ENCODE measurements at places on chromosomes 5 and 9. TPM values are rescaled to one million over a fixed set of nuclear protein-coding genes. Genes with fewer than 3 reads are reported as not detected.

The RGS7BP gene
- not detected for polyA plus RNA-seq

The RASA1 gene
- 9.8 TPM for polyA plus RNA-seq

The GKAP1 gene
- polyA plus RNA-seq: 2.9 TPM

The CBY3 gene
- polyA plus RNA-seq: not detected

The SPARC gene
- 10.0 TPM for polyA plus RNA-seq

The PLPP7 gene
- 0.86 TPM for polyA plus RNA-seq

The CSNK1G3 gene
- polyA plus RNA-seq: 16.5 TPM

The IDNK gene
- polyA plus RNA-seq: 0.46 TPM

The SNAPC4 gene
- polyA plus RNA-seq: 18.7 TPM

The CIZ1 gene
- polyA plus RNA-seq: 175 TPM

The SCGB3A1 gene
- not detected for polyA plus RNA-seq

The GMCL2 gene
- polyA plus RNA-seq: not detected

The SLC36A3 gene
- not detected for polyA plus RNA-seq

The ENTREP1 gene
- polyA plus RNA-seq: not detected

The FSTL4 gene
- polyA plus RNA-seq: 0.11 TPM

The SPEF2 gene
- 0.22 TPM for polyA plus RNA-seq

The PTGR1 gene
- polyA plus RNA-seq: not detected

The LEAP2 gene
- polyA plus RNA-seq: 2.3 TPM

GRCh38 chr5:51382521-51383130 is 622 bp upstream of the ISL1 start:
- DNase-seq: no peak

DNA sequence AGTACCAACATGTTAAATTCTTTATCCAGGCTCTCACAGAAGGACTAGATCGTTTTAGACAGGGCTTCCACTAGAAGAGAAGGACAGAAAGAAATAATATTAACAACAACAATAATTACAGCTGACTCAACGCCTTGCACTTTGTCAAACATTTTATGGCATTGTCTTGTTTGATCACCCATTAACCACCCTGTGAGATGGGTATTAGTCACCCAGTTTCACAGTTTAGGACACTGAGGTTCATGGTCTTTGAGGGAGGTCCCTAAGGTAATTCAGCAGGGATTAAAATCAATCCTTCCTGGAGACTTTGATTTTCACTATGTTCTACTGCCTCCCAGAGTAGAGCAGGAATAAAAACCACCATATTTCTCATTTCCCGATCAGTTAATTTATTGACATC is 51.4 kb upstream of the BNC2 start:
- DNase-seq: no peak

GRCh38 chr9:34607331-34607730 is 4.6 kb downstream of the RPP25L start:
- DNase-seq: peak; percentile 59

GRCh38 chr5:172002840-172003512 is 3.5 kb downstream of the FBXW11 start:
- DNase-seq: no peak

GRCh38 chr5:150082889-150083288 is 3.5 kb downstream of the CSF1R start:
- no peak for DNase-seq

DNA sequence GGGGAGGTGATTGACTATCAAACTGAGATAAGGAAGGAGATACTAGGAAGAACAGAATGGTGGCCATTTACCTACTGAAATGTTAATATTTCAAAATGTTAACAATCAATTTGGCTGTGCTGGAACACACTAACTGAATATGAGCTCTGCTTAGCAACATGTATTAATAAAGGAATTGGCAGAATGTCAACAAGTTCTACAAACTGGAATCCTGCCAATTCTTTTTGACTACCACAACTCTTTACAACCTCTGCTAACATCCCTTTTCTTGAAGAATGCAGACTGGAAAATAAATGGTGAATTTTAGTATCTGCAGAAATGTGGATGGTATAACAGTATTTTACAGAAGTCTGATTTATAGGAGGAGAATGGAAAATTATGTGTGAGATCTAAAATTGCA is 446.4 kb downstream of the ISL1 start:
- DNase-seq: no peak

- no peak for DNase-seq
These were observed 115.9 kb downstream of the GADD45G start for GRCh38 chr9:89720696-89721175.

GRCh38 chr5:176596689-176597416 is 13.1 kb downstream of the GPRIN1 start:
- no peak for DNase-seq

GRCh38 chr5:149073213-149073612 is 10.4 kb upstream of the SH3TC2 start:
- no peak for DNase-seq

- DNase-seq: no peak
These were observed 274.8 kb upstream of the PANK3 start for GRCh38 chr5:168853972-168854371.

DNA sequence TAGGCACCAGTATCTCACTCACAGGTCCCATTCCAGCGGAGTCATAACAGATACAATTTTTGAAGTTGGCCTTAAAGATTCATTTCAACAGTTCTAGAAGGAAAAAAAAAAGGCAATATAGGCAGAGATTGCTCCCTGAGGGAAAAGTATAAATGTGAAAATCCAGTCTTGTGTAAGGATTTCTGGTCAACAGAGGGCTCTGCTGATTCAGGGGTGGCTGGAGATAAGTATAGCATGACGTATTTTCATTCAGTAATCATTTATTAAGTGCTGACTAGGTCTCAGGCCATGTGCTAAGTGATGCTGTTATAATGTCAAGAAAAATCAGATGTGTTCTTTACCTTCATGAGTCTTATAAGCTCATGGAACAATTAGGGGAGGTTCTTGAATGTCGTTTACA is 377.3 kb upstream of the MEF2C start:
- DNase-seq: no peak

- no peak for DNase-seq
These were observed 56.9 kb upstream of the SHB start for GRCh38 chr9:38125889-38126288.

GRCh38 chr5:150500328-150500841 is 7.5 kb upstream of the NDST1 start:
- no peak for DNase-seq

- DNase-seq: no peak
These were observed 404.1 kb downstream of the DMRT2 start for GRCh38 chr9:1454211-1454610.

DNA sequence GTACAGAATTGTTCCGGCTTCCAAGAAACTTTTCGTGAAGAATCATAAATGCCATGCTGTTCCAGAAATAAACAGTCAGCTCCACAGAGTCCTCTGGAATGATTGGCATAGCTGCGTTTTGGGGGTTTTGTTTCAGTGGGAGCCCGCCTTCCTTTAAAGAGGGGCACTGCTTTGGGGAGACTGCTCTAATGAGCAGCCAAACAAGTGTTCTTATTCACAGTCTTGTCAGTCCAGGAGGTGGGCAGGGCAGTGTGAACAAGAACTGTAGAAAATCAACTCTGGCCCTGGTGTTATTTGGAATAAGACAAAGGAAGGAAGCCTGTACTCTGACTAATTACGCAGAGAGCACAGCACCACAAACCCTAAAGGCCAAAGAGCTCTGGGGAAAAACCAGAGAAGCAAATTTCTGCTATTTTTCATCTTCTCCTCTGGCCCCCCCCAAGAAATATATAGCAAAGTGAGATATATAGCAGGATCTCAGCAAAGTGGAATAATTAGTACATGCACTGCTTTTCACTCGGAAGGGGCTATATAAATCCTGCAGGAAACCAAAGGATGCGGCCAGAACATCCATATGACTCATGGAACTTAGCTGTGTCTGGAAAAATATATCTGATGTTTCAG is 92.9 kb downstream of the GLDC start:
- DNase-seq: no peak

GRCh38 chr5:612498-613424 is 621 bp downstream of the CEP72 start:
- DNase-seq: peak; percentile 64

DNA sequence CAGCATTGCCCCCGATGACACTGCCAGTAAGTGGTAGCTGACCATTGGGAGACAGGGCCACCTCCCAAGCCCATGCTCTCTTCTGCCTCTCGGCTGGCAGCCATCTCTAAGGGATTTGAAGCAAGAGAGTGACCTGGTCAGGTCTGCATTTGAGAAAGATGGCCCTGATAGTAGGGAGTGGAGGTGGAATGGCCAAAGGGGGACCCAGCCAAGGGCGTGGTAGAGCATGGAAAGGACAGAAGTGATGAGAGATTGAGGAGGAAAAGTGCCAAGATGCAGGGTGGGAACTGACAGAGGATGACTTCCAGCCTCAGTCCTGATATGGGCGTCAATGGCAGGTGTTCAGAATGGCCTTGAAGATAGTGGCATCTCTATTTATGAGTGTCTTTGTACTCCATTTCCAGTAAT is 9.0 kb downstream of the ABL1 start:
- peak; percentile 90 for DNase-seq

GRCh38 chr5:56734091-56734694 is 81.2 kb upstream of the MAP3K1 start:
- no peak for DNase-seq

- DNase-seq: no peak
These were observed 33.7 kb downstream of the BICD2 start for GRCh38 chr9:92730897-92731296.

GRCh38 chr5:67283275-67283987 is 86.8 kb upstream of the CD180 start:
- no peak for DNase-seq

- DNase-seq: no peak
These were observed 67.7 kb upstream of the ST8SIA4 start for GRCh38 chr5:100970646-100971255.

DNA sequence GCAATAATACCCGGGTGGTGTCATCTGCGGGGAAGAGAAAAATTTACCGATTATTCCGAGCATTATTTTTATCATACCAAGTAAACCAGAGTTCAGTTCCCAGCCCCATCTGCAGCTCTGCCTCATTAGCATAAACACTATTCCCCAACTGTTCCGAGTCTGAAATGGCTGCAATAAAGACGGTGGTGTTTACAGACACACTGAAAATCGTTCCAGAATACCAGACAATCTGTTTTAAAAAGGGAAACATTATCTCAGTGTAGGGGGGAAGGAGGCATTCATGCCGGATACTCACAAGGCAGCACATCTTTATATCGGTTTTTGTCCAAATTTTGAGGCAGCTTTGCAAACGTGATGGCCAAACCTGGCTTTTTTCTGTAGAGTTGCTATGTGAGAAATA is 70.3 kb upstream of the EPB41L4B start:
- no peak for DNase-seq

GRCh38 chr5:148543727-148544126 is 110.6 kb downstream of the HTR4 start:
- no peak for DNase-seq

DNA sequence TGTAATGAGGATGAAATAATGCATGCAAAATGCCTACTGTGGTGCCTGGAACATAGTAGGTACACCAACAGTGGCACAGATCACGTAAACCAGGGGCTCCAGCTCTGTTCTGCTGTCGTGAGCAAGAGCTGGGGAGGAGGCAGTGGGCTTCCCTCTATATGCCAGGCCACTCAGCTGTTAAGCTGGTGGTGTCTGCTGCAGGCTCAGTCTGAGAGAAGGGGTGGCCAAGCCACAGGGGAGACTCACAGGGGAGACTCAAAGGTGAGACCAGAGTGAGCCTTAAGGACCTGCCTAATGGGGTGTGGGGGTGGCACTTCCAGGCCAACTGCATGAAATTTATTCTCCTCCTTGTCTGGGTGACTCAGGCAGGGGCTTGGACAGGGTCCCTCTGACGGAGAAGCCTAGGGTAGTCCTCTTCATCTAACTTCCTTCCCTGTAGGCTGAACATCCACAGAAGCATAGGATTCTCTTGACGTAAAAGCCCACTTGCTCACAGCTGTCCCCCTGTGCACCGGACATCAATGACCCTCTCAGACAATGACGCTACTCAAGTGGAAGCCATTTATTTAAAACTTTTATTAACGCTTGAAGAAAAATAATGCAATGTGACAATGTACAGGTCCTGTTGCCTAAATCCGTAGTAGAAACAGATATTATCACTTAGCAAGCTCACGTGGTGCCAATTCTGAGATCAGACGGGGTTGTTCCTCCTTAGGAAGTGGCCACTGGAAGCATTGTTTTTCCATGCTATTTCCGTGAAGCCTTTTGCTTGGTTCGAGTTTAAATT is 13.9 kb downstream of the STC2 start:
- no peak for DNase-seq

DNA sequence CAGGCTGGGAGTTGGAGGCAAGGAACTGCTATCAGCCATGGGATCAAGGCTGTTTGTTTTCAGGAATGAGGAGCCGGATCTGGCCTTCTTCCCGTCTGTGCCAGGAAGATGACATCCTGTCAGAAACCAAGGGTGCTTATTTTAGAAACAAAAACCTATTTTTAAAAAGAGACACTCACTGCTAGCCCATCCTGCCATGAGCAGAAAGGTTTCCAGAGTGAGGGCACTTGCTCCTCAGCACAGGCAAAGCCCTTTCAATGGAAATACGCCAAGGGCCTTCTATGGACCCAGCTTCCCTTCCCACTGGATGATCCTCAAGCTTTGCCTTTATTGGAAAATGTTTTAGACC is 132.6 kb upstream of the FSTL4 start:
- no peak for DNase-seq

- DNase-seq: no peak
These were observed 9.8 kb downstream of the RPP25L start for GRCh38 chr9:34601937-34602573.

GRCh38 chr9:109421026-109421970 is 76.8 kb downstream of the PTPN3 start:
- no peak for DNase-seq
